ENCODE measurements at places on chromosomes 7 and 10. TPM values are rescaled to one million over a fixed set of nuclear protein-coding genes. Genes with fewer than 3 reads are reported as not detected.

The FAM237B gene
- total RNA-seq: not detected

The PSD gene
- 5.4 TPM for total RNA-seq

The RET gene
- total RNA-seq: 1.0 TPM

The OR2F2 gene
- total RNA-seq: not detected

The GPR141 gene
- total RNA-seq: 8.6 TPM

The HILPDA gene
- total RNA-seq: 10.2 TPM

The SAP25 gene
- 6.3 TPM for total RNA-seq

The ZYX gene
- 307 TPM for total RNA-seq

The CTTNBP2 gene
- total RNA-seq: 6.9 TPM

The RBP3 gene
- total RNA-seq: not detected

The TAS2R41 gene
- total RNA-seq: not detected

The ELMO1 gene
- 51.4 TPM for total RNA-seq

The ZKSCAN1 gene
- 46.7 TPM for total RNA-seq

The SLC26A5 gene
- total RNA-seq: 1.0 TPM

The DNAJC12 gene
- 2.4 TPM for total RNA-seq

All from left lung (tissue), 14 donors.